ENCODE measurements at places on chromosomes 2 and 18.
A peak's percentile ranks its signal among the peaks of the same experiment; 100 is the strongest.

GRCh38 chr2:130338793-130339345 lies 3.8 kb upstream of the IMP4 start:
- no peak overlapping the region for H3K27ac ChIP-seq
- no peaks in the 10 kb centered on the region for H3K27me3 ChIP-seq
- no peak for DNase-seq
- H3K36me3 ChIP-seq: no peaks in the 10 kb centered on the region
- peaks cover 2% of the 10 kb centered on the region for H3K4me1 ChIP-seq

DNA sequence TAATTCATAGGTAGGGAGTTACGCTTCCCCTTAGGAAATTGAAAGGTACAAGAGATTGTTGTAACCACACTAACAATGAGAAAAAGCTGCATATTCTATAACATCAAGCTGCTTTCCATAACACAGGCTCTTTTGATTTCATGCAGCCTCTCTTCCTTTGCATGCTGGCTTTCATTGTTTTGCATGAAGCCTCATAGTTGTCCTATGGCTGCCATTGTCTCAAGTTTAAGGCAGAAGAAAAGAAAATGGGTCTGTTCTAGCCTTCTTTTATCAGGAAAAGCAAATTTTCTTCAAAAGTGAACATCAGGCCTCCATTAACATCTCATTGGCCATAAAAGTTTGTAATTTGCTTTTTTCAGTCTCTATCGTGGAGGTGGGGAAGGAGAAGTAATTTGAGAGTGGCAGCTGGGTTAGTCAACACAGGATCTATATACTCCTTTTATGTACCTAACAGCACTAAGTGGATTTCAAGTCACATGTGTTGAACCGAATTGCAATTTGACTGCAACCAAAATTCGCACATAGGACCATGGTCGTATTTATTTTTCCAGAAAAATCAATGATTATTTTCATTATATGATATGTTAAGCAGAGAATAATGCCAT lies 248.5 kb upstream of the RND3 start:
- no peak overlapping the region for H3K4me3 ChIP-seq
- H3K27me3 ChIP-seq: no peaks in the 10 kb centered on the region

DNA sequence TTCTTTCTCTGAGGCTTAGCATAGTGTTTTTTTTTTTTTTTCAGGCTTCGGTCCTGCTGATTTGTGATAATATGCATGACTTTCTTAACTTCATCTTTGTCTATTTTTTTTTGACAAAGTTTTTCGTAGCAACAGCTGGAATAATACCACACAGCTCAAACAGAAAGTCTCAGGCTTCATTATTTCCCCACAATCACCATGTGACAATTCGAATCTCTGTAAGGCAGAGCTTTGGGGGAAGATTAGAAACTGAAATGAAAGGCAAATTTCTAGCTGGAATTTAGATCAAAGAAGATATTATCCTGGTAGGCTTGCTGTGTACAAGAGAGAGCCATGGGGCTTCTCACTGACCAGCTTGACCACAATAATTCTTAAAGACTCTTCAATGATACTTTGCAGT lies 12.2 kb upstream of the CD28 start:
- no peak overlapping the region for H3K27ac ChIP-seq
- no peaks in the 10 kb centered on the region for H3K36me3 ChIP-seq
- no peak overlapping the region for H3K4me3 ChIP-seq
- H3K27me3 ChIP-seq: no peaks in the 10 kb centered on the region

GRCh38 chr2:200406379-200406778 lies 99.9 kb downstream of the SPATS2L start:
- H3K36me3 ChIP-seq: no peaks in the 10 kb centered on the region
- DNase-seq: no peak
- no peak overlapping the region for H3K4me3 ChIP-seq
- no peaks in the 10 kb centered on the region for H3K27me3 ChIP-seq
- peak overlapping the region; percentile 88 for H3K27ac ChIP-seq

DNA sequence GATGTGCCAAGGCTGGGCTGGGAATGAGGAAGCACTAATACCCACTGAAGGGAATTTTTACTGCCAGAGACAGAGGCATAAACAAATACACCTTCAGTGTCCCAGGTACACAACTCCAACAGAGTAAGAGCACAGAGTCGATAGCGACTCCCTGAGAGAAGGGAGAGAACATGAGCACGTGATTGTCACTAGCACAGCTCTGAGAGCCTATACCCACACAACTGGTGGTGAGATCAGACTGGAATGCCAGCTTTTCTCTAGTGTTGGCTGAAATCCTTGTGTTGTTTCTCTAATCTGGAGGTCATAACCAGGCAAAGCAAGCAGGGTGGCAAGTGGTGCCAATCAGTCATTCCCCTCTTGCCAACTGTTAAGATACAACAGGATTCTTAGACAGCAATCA lies 377.2 kb downstream of the CNTNAP5 start:
- no peak for DNase-seq
- no peaks in the 10 kb centered on the region for H3K27me3 ChIP-seq
- no peak overlapping the region for H3K27ac ChIP-seq
- H3K4me3 ChIP-seq: no peak overlapping the region
- no peaks in the 10 kb centered on the region for H3K36me3 ChIP-seq

DNA sequence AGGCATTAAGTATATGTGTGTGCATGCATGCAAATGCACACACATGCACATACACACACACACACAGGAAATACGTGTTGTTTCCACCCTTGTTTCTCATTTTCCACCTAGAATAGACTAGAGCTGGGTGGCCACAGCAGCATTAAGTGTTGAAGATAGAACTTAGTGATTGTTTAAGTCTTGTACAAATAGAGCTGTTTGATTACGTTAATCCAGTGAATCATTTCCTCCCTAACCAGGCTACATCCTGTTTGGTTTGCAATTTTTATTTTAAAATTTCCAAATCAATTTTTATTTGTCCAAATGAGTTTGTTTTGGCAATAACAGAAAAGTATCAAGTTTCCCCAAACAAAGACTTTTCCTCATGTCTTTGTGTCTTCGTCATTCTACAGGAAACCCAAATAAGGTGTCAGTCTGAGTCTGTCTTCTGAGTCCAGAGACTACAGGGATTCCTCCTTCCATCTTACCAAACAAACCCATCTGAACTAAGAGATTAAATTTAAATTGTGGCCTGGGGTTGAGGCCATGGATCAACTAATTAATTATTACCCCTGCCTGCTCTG lies 74.6 kb upstream of the GALNT5 start:
- no peaks in the 10 kb centered on the region for H3K27me3 ChIP-seq
- H3K4me3 ChIP-seq: no peak overlapping the region
- H3K4me1 ChIP-seq: peaks cover 7% of the 10 kb centered on the region
- H3K36me3 ChIP-seq: no peaks in the 10 kb centered on the region

DNA sequence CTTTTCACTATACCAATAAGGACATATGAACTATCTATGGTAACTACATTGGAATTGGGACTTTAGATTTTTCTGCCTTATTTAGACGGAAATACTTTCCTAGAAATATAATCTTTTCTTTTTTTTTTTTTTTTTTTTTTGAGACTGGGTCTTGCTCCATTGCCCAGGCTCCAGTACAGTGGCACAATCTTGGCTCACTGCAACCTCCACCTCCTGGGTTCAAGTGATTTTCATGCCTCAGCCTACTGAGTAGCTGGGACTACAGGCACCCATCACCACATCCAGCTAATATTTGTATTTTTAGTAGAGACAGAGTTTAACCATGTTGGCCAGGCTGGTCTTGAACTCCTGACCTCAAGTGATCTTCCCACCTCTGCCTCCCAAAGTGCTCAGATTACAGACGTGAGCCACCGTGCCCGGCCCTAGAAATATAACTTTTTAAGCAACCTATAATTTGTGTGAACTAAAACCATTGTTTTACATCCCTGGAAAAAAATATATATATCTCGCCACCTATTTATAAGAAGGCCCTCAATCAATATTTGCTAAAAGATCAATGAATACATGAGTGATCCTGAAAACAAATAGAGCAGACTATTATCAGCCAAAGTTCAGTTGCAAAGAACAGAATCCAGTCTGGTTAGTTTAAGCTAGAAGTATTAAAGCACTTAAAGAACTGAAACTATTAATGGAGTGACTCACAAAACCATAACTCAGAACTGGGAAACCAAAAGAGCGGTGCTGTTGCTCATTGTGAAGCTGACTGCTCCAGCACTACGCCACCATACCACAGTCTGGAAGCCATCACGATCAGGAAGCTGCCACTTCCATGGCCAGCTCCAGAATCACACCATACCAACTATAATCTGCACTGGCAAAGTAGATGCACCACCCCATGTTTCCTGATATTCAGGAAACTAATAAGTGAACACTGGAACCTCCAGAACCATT lies 8.4 kb upstream of the HNRNPLL start:
- no peak overlapping the region for H3K4me3 ChIP-seq
- H3K4me1 ChIP-seq: peaks cover 2% of the 10 kb centered on the region
- no peaks in the 10 kb centered on the region for H3K36me3 ChIP-seq
- no peaks in the 10 kb centered on the region for H3K27me3 ChIP-seq
- H3K27ac ChIP-seq: no peak overlapping the region
- DNase-seq: peak; percentile 72

GRCh38 chr18:2459886-2460285 lies 111.4 kb downstream of the METTL4 start:
- peak; percentile 55 for DNase-seq
- no peaks in the 10 kb centered on the region for H3K4me1 ChIP-seq
- no peaks in the 10 kb centered on the region for H3K36me3 ChIP-seq
- H3K27ac ChIP-seq: no peak overlapping the region
- no peaks in the 10 kb centered on the region for H3K27me3 ChIP-seq
- no peak overlapping the region for H3K4me3 ChIP-seq

DNA sequence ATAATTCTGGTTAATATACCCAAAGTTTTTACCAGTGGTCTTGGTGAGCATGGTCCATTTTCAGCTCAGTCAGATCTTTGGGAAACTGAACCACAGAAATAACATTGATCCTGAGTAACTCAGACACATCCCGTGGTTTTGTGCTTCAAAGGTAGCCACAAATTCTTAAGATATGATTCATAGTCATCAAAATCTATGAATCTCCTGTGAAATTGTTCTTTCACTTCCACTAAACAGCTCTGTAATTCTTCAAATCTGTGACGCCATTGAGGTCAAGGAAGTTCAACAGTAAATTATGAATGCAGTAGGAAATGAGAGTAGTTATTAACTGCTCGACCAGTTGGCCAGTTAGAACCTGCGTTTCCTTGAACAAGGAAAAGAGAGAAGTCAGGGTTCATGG lies 147.3 kb downstream of the IRS1 start:
- peak; percentile 95 for DNase-seq
- no peaks in the 10 kb centered on the region for H3K36me3 ChIP-seq
- H3K27me3 ChIP-seq: no peaks in the 10 kb centered on the region
- peak overlapping the region; percentile 76 for H3K27ac ChIP-seq
- H3K4me1 ChIP-seq: peaks cover 17% of the 10 kb centered on the region

DNA sequence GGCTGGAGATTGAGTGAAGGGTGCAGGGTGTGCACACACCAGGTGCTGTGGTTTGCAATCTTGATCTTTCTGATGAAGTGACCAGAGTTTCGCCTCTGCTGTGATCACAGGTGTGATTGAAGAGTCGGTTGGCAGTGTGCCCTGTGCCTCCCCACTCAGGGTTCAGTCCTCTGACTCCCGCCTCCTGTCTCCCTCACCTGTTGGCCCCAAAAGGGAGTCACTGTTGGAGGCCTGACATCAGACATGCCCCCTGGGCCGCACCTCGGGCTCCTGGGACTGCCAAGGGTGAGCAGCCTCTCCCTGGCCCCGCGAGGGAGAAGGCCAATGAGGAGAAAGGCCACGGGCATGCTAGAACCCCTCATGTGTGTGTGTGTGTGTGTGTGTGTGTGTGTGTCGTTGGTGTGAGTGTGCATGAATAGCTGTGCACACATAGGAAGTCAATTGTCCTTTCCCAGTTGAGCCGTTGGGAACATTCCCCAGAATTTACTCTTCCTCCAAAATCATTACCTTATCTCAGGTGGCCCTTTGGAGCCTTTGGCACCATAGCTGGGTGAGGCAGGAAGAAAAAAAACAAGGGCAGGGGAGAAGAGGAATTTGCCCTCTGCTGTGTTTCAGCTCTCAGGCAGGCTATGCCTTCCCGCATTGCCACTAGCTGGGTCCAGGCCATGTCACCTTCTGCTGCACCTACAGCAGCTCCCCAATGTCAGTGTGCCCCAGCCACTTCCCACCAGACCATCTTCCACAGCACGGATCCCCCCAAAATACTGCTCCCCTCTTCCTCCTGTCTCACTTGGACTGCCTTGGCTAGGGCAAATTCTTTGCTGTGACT lies 78.1 kb upstream of the LAPTM4A start:
- H3K27me3 ChIP-seq: peaks cover 4% of the 10 kb centered on the region
- H3K27ac ChIP-seq: no peak overlapping the region
- DNase-seq: no peak
- H3K4me3 ChIP-seq: no peak overlapping the region

DNA sequence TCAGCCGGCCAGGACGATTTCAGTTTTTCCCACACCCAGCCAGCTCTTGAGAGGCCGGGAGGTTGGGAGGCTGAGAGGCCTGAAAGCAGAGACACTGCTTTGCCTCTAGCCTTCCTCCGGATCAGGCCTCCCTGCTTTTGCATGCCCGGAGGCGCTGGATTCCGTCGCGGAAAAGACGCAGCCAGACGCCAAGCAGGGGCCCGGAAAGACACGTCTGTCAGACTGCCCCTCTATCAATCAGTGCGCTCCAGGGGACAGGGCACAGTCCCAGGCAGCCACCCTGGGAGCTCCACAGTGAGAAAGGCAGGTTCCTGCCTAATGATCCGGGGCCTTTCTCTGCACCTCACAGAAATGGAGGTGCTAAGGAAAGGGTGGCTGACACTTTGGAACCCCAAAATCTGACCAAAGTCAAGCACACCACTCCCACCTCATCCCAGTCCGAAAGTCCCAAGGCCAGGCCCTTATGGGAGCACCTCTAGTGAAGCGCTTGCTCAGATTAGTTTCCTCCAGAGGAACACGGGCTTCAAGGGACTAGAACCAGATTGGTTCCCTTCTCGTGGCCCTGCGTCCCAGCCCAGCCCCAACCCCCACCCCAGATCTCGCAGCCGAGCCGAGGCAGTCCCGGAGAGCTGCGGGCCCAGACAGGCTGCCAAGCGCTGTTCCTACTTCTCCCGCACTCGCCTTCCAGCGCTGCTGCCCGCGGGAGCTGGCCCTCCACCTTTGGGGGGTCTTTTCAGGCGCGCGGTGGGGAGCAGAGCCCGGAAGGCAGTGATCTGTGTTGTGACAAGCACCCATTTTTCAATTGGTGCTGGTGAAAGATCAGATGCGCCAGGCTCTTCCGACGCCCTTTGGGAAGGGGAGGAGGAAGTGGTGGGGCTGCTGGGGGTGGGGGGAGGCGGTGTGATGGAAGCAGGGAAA lies 5.0 kb downstream of the DLX1 start:
- no peaks in the 10 kb centered on the region for H3K36me3 ChIP-seq
- H3K27ac ChIP-seq: no peak overlapping the region
- H3K4me1 ChIP-seq: peaks cover 4% of the 10 kb centered on the region
- no peak overlapping the region for H3K4me3 ChIP-seq

Data from fibroblast of lung (primary cell).